ENCODE measurements at places on chromosomes 2 and 18. TPM values are rescaled to one million over a fixed set of nuclear protein-coding genes. Genes with fewer than 3 reads are reported as not detected.

DNA sequence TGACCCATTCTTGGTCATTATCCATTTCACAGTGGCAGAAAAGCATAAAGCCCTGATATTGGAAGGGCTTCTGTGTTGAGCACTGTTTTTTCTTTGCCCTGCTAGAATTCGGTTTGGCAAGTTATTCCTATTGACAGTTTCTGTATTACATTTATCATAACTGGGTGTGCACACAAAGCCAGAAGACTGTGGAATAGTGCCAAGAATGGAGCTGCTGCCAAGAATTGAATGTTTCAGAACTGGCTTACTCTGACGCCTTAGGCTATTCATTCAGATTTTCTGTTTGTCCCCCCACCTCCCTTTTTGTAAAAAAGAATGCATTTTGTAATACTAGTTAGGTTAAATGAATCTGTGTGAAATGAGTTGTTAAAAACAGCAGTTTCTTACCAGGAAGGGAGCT, 12.7 kb downstream of the KDM3A start:
- peak; percentile 69 for DNase-seq

- no peak for DNase-seq
Observed at GRCh38 chr2:106012001-106012590, 182.0 kb downstream of the UXS1 start.

GRCh38 chr2:118791483-118791882, 56.0 kb downstream of the EN1 start:
- no peak for DNase-seq

DNA sequence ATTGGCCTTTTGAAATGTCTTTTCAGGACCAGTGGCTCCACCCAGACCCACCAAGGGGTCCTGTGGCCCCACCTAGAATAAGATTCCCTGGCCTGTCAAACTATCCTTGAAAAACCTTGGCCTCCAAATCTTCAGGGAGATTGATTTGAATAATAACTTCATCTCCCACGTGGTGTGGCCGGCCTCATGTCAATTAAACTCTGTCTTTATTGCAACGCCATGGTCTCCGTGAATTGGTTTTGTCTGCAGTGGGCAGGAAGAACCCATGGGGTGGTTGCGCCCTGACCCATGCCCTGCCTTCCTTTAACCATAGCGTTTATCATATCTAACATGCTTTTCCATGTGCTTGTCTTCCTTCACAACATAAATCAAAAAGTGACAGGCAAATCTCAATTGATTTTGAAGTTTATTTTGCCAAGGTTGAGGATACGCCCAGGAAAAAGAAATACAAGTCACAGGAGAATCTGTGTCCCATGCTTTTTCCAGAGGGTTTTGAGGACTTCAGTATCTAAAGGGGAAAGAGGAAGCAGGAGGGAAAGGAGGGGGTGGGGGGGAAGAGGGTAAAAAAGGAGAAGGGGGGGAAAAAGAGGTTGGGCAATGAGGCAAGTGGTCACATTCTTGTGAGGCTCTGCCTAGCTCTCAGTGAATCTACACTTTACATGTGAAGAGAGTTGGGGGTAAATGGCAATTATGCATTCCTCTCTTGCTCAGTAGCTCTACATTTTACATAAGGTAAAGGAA, 66.5 kb upstream of the CABLES1 start:
- DNase-seq, result no peak

GRCh38 chr18:10386956-10387355, 67.5 kb upstream of the APCDD1 start:
- no peak for DNase-seq

DNA sequence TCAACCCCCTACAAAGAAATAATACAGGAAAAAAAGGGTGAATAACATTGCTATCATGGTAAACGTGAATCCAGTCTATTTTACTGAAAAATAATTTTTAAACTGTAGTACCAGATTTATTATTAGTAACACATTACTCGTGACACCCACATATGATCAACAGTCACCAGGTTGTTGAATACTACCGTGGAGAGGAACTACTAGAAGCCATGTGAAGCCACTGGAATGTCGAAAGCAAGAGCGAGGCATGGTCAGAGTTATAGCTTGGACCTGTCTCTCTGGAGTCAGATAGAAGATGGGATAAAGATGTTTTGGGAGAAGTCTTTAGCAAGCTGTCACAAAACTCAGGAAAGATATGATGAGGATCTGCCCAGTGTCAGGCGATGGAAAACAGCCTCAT, 63.2 kb upstream of the EPB41L3 start:
- no peak for DNase-seq

Gene ABCB11
- polyA plus RNA-seq, result 0.07 TPM

- DNase-seq, result no peak
Observed at GRCh38 chr2:96163768-96164429, 18.7 kb upstream of the DUSP2 start.

Gene SAG
- not detected for polyA plus RNA-seq

GRCh38 chr2:200590090-200590489, 4.3 kb downstream of the AOX1 start:
- DNase-seq, result peak; percentile 72

Gene ITPRIPL1
- 0.50 TPM for polyA plus RNA-seq

- no peak for DNase-seq
Observed at GRCh38 chr2:42562474-42563144, 5.8 kb upstream of the MTA3 start.

- peak; percentile 84 for DNase-seq
Observed at GRCh38 chr2:232611559-232612218, 21.7 kb upstream of the EFHD1 start.

GRCh38 chr2:144331674-144332355, 188.1 kb downstream of the ZEB2 start:
- peak; percentile 89 for DNase-seq

Gene TACR1
- polyA plus RNA-seq, result 0.07 TPM

DNA sequence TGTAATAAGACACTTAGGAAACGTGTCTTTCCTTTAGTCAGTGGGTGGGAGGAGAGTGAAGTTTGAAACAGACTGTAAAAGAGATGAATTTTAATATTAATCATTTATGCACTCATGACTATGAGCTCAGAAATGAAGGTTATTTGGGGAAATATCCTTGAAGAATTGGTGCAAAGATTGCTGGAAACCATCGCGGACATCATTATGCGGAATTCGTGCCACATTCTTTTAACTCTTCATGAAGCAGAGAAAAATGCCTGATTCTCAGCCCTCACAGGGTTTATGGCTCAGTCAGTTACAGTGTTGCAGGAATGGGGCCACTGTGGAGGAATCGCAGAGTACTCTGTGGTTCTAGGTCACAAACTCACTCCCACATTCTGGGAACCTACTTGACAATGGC, 109.7 kb downstream of the RGPD3 start:
- DNase-seq, result no peak

Gene SH3BP4
- polyA plus RNA-seq, result 12.3 TPM

DNA sequence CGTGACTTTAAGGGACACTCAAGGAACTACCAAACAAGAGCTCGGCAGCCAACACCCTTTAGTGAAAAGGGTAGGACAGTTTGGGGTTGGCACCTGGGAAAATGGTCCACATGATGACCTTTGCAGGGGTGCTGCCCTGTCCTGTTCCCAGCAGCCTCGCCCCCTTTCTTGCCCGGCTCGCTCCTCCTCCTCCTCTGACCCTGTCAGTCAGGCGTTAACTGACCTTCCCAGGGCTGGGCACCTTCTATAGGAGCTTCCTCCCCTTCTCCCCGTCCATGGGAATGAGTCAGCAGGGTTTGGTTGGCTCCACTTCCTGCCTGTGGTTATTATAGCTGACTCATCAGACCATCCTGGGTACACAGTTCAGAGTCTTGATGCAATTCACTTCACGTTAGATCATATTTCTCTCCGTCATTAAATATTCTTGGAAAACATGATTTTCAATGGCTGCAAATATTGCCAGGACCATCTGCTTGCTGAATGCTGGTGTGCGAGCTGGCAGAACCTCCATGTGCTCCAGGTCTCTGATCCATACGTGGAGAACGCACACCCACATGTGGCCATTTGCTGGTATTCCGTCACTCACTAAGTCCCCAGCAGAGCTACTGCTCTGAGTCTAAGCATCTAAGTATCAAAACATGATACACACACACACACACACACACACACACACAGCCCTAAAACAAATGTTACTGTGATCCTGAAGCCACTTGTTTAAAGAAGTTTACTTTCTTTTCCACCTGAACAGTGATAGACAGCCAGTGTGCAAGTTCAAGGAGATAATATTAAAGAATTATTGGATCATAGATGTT, 185.0 kb downstream of the ANAPC1 start:
- DNase-seq, result peak; percentile 68

Gene PCARE
- polyA plus RNA-seq, result 1.1 TPM

- DNase-seq, result no peak
Observed at GRCh38 chr2:168894101-168894500, 3.9 kb upstream of the SPC25 start.

- no peak for DNase-seq
Observed at GRCh38 chr2:107436281-107436680, 390.4 kb upstream of the RGPD4 start.

Gene NETO1
- polyA plus RNA-seq, result 0.57 TPM

All from right cardiac atrium (tissue), 5 donors.